ENCODE measurements at places on chromosomes 1 and 21. TPM values are rescaled to one million over a fixed set of nuclear protein-coding genes. Genes with fewer than 3 reads are reported as not detected.
A peak's percentile ranks its signal among the peaks of the same experiment; 100 is the strongest.

DNA sequence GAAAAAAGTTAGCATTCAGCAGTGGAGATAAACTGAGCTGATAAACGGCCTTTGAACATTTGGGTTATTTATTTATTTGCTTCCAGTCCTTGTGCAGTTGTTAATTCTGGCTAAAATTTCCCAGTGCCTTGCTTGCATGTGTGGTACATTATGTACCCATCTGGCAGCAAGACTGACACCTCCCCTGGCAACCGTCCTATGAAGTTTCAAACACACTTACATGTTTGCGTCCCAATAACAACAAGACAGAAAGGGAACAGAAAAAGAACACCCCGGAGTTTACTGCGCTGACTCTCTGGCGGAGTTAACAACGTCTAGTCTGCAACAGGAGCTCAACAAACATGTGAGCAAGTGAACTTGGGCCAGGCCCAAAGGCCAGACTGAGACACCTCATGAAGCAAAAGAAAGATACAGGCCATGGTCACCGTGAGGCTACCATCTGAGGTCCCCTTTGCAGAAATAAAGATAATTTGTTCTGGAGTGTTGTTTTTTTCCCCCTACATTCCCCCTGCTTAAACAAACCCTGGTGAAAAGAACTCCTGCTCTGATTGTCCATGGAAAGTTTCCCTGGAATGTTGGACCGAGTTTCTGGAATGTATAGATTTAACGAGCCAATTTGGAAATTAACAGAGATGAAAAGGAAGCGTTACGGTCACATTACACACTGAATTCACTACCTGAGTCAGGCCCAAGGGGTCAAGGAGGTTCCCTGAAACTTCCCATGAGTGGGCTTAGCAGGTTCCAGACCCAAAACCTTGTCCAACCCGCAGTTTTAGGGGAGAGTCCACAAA is 33.4 kb downstream of the TRABD2B start:
- DNase-seq = no peak

DNA sequence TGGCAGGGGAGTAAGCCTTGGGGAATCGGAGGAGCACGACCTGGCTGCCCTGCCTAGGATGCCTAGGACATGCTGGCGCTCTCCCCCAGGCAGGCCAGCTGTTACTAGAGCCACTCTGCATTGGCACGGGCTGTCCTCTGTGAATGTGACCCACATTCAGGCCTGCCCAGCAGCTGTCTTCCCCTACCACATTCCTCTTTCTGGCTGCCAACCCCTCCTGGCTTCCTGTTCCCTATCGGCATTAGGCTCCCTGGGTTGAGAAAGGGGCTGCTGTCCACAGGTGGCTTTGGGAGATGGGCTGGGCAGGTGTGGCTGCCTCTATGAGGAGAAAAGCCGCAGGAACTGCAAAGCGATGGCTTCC is 2.3 kb upstream of the NFASC start:
- no peak for DNase-seq

DNA sequence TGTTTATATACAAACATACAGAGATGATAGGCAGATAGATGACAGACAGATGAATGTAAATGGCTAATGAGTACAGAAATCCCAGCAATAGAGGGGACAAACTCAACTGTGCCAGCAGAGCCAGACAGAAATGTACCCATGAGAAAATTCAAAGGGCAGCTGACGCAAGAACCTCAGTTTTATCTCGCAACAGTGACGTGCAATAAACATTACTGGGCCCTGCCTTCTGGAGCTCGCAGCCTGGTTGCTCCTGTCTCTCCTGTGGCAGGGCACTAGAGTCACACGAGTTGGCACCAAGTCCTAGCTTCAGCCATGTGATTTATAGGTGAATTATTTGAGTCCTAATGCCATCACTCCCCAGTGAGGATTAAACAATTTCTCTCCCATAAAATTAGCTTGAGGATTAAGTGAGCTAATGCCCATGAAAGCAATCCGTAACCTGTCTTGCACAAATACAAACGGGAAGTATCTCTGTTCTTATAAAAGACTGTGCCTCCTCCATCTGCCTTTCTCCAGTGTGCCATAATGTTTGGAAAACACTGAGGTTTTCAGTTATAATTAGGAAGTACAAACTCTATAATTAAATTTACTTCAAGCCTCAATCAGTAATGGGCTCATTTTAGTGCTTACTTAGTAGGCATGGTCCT is 50.7 kb downstream of the VAV3 start:
- no peak for DNase-seq

GRCh38 chr1:222543817-222544216 is 4.1 kb downstream of the HHIPL2 start:
- DNase-seq = no peak

- DNase-seq = peak; percentile 81
Measured at GRCh38 chr1:40783001-40783905, at the start of gene KCNQ4. Gene KCNQ4 (plus strand): TSS chr1:40783787. CDS start chr1:40784094, 307 bp downstream.

GRCh38 chr1:206693029-206693428 is 8.3 kb downstream of the MAPKAPK2 start:
- DNase-seq = peak; percentile 89

DNA sequence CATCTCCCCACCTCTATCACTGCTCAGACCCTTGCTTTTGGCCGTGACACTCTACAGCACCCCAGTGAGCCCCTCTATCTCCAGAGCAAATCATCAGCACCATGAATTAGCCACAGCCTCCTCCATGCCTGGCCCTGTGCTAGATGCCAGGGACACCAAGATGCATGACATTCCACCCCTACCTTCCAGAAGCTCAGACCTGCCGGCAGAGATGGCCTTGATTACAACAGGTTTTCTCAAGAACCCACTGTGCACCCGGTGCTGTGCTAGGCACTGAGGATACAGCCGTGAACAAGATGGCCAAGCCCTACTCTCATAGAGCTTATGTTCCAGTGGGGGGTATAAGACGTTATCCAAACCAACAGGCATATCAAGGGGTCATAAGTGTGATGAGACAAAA is 30.6 kb downstream of the CDK18 start:
- peak; percentile 15 for DNase-seq

GRCh38 chr1:165543532-165544438 is at the start of gene LRRC52:
Gene LRRC52 (plus strand): TSS chr1:165544000. CDS start chr1:165544297, 297 bp downstream.
- peak; percentile 87 for DNase-seq

DNA sequence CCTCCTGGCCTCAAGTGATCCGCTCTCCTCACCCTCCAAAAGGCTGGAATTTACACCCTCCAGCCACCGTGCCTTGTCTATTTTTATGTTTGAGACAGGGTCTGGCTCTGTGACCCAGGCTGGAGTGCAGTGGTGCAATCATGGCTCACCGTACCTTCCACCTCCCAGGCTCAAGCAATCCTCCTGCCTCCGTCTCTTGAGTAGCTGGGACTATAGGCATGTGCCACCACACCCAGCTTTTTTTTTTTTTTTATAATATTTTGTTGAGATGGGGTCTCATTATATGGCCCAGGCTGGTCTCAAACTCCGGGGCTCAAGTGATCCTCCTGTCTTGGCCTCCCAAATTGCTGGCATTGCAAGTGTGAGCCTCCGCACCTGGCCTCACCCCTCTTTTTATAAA is 38.8 kb downstream of the TRPM2 start:
- no peak for DNase-seq

- no peak for DNase-seq
Measured at GRCh38 chr1:163399976-163400601, 78.3 kb downstream of the NUF2 start.

- no peak for DNase-seq
Measured at GRCh38 chr1:156543066-156543465, 29.3 kb downstream of the IQGAP3 start.

DNA sequence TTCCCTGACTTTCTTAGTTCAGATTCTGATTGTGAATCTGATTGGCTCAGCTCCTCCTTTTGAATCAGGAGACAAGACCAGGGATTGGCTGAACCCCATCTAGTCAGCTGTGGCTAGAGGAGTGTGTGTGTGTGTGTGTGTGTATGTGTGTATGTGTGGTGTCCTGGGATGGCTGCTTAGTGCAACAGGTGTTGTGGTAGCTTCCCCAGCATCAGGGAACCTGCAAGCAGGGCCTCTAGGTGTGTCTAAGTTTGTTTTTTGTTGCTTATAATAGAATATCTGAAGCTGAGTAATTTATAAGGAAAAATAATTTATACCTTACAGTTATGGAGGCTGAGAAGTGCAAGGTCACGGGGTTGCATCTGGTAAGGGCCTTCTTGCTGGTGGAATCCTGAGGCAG is 13.2 kb upstream of the ALPL start:
- no peak for DNase-seq

DNA sequence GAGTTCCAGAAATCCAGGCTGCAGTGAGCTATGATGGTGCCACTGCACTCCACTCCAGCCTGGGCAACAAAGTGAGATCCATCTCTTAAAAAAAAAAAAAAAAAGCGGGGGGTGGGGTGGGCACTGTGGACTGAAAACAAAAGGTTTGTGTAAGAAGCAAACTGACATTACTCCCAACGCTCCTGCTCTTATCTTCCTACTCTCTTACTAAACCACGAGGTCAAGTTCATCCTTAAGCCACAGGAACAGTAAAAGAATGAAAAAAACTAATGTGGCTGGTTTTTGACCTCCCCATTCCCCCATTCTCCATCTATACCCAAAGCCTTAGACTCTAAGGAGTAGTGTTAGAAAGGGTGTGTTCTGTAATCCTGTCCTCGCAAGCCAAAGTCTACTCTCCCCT is 30.8 kb downstream of the TFAP2E start:
- DNase-seq = no peak

- no peak for DNase-seq
Measured at GRCh38 chr1:9183441-9183840, 51.1 kb upstream of the H6PD start.

GRCh38 chr1:167679714-167680113 is 42.1 kb upstream of the MPZL1 start:
- no peak for DNase-seq

DNA sequence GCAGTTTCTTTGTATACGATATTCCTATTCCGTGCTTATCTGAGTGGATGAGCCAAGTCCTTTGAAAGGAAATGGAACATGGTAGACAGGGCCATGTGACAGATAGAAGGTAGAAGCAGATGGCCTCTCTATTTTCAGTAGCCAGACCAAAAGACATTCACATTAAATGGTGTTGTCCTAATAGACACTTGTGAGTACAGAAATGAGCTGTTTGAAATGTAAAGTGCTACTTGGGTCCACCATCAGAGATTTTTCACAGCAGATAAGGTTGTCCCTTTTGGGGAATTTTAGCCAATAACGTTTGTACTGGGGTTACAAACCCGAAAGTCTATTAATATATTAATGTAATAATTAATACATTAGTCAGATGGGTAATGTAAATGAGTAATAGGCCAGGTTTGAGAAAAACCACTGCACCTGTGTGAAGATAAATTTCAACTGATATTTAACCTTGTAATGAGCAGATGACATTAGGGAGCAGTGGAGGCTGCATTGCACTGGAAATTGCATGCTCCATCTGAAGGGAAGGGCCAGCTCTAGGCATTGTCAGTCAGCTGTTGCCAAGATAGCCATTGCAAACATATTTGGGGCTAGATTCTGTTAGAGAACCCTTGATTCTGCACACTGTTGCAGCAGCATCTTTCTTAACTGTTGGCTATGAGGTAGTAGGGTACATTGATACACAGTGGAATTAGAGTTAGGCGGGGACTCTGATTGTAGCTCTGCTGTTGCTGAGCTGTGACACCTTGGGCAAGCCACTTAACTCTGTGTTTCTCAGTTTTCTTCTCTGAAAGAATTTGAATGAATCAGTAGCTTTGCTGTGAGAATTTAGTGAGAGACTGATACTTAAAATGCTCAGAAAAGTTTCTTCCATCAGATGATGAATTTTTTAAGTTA is 43.8 kb downstream of the FGGY start:
- no peak for DNase-seq

DNA sequence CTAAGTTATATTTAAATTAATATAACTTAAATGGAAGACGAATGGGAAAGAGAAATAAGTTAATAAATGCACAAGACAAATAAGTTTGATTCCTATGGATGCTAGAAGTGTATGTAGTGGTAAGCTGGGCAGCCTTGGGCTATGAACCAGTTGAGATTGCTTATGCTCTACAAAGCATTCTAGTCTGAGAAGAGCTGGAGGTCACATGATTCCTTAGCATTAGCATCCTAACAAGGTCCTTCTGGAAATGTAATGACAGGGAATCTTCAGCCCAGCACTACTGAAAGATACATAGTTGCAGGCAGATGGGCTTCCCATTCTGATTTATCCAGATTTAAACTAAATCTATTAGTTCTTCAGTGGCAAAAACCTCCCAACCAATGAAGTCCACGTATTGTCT is 102.3 kb upstream of the ESRRG start:
- no peak for DNase-seq

- DNase-seq = no peak
Measured at GRCh38 chr1:203353486-203353885, 2.6 kb upstream of the FMOD start.

GRCh38 chr1:24465099-24465498 is 37.5 kb upstream of the RCAN3 start:
- no peak for DNase-seq

DNA sequence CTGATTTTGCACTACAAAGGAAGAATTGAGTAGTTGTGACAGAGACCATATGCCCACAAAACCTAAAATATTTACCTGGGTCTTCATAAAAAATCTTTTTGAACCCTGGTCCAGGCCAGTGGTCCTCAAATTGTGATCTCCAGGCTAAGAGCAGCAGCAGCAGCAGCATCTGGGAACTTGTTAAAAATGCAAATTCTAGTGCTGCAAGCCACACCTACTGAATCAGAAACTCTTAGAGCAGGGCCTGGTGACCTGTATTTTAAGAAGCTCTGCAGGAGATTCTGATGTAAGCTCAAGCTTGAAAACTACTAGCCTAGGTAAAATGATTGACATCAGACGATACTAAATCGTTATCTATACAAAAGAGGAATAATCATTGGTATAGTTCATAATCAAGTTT is 112.2 kb downstream of the LRRC7 start:
- DNase-seq = no peak

- no peak for DNase-seq
Measured at GRCh38 chr21:27425574-27425973, 458.7 kb upstream of the ADAMTS5 start.

- DNase-seq = no peak
Measured at GRCh38 chr1:21572735-21573277, 63.6 kb downstream of the ALPL start.

GRCh38 chr1:10508511-10508951 is 33.8 kb downstream of the PEX14 start:
- no peak for DNase-seq

- DNase-seq = no peak
Measured at GRCh38 chr1:201625226-201625761, 86.4 kb downstream of the NAV1 start.

OLIG2 gene
- not detected for total RNA-seq

NEK2 gene
- not detected for total RNA-seq

ZNF678 gene
- total RNA-seq = 4.5 TPM

CFAP141 gene
- total RNA-seq = not detected

HES2 gene
- total RNA-seq = not detected

GJA9 gene
- total RNA-seq = not detected

KRTAP21-2 gene
- total RNA-seq = not detected

ERICH3 gene
- total RNA-seq = 0.11 TPM

RGS8 gene
- not detected for total RNA-seq

ABCA4 gene
- total RNA-seq = 0.19 TPM

CELF3 gene
- total RNA-seq = not detected

IFI44L gene
- 8.5 TPM for total RNA-seq

Data from cardiac septum (tissue), 1 donor.